ENCODE measurements at places on chromosomes 7 and 10.

GRCh38 chr7:116162254-116162653 lies 48.1 kb upstream of the TES start:
- DNase-seq: no peak

- no peak for DNase-seq
These were observed 147.5 kb upstream of the ASAH2 start for GRCh38 chr10:50398823-50399222.

DNA sequence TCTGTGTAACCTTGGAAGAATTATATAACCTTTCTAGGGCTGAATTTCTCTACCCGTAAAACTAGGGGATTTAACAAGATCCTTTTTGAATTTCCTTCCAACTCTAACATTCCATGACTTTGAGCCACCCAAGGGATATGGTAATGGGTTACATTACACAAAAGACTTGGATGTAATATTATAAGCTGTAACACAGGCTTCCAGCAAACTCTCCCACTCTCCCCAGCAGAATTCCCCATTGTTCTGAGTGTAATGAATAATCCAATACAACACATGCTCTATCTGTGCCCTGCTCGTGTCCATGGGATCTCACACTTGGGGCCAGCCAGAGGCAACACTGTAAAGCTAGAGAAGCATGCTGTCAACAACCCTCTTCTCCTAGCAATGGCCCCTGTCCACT lies 790.6 kb upstream of the AUTS2 start:
- DNase-seq: no peak

GRCh38 chr7:20402747-20403230 lies 72.1 kb downstream of the ITGB8 start:
- no peak for DNase-seq

- DNase-seq: no peak
These were observed 117.1 kb downstream of the LCOR start for GRCh38 chr10:96949039-96949683.

- no peak for DNase-seq
These were observed 475.7 kb downstream of the SUGCT start for GRCh38 chr7:40610461-40610860.

GRCh38 chr10:95605163-95605562 lies 44.0 kb upstream of the SORBS1 start:
- DNase-seq: no peak

DNA sequence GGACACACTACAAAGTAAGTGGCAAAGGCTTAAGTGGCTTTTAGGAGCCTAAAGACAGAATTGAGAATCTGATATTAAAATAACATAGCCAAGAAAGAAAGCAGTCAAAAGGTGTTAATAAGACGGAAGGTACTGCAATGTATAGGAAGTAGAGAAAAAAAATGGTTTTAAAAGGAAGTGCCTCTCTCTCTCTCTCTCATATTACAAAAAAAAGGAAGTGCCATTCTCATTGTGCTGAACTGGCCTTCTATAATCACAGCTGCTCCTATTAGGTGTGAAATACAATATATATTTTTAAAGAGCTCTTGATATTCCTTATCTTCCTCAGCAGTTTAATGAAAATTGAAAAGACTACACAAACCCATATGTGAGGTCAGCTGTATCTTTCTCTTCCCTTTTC lies 199.4 kb upstream of the NPVF start:
- DNase-seq: no peak

- DNase-seq: no peak
These were observed 78.8 kb downstream of the SLC25A40 start for GRCh38 chr7:87797395-87797794.

DNA sequence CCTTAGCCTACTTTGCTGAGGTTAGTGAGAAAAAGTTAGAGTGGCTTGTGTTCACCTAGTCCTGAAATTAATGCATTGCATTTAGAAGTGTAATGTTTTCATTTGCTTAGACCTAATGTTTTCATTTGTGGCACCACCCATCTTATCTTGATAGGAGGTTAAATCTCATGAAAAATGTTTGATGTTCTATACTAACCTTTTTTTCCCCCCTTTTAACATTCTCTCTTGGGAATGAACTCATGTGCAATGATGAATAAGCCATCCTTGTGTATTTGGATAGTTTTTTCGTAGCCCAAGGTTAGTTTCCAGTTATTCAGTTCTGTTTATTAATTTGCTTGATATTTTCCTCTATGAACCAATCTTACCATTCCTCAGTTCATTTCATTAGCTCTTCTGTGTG lies 2.8 kb downstream of the FHIP2A start:
- no peak for DNase-seq

GRCh38 chr10:101903827-101904550 lies 60.4 kb upstream of the KCNIP2 start:
- DNase-seq: no peak

DNA sequence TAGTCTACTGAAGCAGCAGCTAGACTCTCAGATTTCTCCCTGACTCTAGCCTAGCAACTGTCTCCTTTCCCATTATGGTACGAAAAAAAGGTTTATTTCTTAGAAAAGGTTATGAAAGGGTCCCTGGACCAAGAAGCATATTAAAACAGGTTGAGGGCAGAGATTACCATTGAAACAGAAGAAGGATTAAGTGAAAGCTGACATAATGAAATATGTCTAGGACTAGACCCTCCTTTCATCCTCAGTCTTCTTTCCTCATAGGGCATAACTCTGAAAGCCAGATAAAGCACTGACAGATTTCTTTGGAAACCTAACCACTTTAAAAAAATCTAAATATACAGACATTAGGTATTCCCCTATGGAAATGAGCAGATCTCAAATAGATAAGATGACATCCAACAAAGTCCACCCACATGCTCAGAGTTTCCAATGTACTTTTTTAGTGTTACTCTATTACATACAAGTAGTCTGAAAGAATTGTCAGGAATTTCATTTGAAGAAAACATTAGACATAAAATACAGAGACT lies 58.6 kb downstream of the JMJD1C start:
- DNase-seq: no peak

DNA sequence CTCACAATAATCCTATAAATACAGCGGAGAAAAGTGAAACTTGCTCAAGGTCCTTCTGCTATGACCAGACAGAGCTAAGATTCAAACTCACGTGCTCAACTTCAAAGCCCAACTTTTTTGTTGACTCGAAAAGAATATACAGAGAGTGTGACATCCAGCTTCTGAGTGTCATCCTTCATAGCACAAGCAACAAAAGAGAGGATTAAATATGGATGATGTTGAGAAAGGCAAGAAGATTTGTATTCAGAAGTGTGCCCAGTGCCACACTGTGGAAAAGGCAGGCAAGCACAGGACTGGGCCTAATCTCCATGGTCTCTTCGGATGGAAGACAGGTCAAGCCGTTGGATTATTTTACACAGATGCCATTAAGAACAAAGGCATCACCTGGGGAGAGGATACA lies 2.1 kb upstream of the FAM3C start:
- no peak for DNase-seq

- no peak for DNase-seq
These were observed 178.1 kb downstream of the CALN1 start for GRCh38 chr7:72234086-72234485.

DNA sequence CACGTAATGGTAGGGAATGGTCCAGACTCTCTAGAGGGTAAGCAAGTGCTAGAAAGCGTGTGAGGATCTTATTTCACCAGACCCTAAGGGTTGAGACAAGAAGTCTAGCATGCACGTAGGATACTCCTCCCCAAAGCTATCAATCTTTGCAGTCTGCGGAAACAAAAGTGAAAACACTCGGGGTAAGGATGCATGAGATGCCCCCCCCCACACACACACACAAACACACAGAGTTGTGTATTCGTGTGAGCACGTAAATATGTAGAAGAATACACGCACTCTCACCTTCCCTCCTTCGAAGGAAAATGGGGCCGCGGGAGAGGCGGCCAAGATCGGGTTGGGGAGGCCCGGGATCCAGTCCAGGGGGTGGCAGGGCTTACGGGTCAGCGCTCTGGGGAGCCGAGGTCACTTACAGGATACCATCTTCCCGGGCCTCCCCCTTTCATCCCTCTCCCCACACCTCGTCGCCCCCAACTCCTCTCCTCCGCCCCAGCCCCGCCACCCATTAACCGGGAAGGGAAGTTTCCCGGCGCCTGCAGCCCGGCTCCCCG lies 455 bp downstream of the CUL2 start:
- DNase-seq: no peak

DNA sequence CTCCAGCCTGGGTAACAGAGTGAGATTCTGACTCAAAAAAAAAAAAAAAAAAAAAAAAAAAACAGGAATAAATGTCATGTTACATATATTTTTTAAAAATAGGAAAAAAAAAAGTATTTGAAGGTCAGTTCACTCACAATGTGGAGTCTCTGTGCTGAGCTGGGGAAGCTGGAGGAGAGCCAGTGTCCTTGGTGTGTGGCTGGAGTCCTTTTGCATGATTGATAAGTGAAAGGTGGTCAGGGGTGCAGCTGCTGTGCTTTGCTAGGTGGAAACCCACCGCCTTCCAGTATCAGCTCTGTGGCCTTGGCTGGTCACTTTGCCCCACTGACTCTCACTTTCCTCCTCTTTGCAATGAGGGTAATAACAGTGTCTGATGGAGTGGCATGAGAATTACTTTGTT lies 101.9 kb downstream of the VWC2 start:
- DNase-seq: no peak

- no peak for DNase-seq
These were observed 30.0 kb downstream of the GTF2IRD1 start for GRCh38 chr7:74483402-74484336.

DNA sequence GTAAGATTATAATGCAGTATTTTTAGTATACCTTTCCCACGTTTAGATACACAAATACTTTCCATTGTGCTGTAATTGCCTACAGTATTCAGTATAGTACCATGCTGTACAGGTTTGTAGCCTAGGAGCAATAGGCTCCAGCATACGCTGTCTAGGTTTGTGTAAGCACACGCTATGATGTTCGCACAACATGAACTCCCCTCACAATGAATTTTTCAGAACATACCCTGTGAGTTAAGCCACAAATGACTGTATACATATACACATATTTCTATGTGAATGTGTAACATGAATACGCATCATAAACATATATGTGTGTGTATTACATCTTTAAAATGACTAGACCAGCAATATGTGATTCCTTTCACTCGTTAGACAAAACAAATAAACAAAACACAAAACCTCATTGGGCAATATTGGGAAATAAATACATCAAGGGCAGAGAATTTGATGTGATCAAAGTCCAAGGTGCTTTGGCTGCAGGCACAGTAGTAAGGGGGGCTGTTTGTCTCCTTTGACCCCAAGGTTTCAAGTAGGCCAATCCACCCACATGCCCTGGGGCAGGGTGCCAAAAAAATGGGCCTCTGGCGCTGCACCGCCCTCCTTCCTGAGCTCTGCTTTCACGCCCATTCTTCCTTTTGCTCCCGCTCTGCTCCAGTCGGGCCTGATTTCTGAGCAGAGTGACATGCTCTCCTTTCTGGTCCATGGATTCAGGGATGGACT lies 33.9 kb downstream of the CHN2 start:
- DNase-seq: no peak

GRCh38 chr7:100516135-100516812 lies 22.7 kb upstream of the AGFG2 start:
- peak; percentile 24 for DNase-seq

GRCh38 chr7:146393346-146393745 lies 276.7 kb downstream of the CNTNAP2 start:
- DNase-seq: no peak

GRCh38 chr7:935164-935873 lies 19.2 kb downstream of the ADAP1 start:
- no peak for DNase-seq

DNA sequence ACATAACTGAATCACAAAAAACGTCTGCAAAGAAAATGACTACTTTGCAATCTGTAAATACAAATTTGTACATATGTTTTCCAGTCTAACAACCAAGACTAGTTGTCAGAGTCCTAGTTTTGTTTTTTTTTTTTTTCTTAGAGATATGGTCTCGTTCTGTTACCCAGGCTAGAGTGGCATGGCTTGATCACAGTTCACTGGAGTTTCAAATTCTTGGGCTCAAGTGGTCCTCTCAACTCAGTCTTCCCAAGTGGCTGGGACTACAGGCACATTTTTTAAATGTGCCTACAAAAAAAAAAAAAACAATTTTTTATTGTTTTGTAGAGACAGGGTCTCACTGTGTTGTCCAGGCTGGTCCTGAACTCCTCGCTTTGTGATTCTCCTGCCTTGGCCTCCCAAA lies 70.8 kb downstream of the ORC5 start:
- no peak for DNase-seq

DNA sequence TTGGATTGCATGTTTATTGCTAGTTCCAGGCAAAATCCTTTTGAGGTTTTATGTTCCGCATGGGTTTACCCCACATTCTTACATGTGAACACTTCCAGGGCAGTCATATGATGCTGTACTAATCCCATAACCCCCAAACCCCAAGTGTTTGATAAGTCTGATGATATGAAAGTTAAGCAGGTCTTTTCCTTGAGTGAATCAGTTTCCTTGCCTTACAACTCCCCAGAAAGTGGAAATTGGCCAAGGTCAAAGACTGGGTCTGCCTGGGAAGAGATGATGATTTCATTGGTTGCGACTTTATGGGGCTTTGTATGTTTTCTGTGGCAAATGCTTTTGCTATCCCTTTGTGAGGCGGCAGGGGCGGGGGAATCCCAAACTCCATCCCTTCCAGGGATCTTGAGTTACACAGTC lies 24.7 kb downstream of the AFAP1L2 start:
- no peak for DNase-seq

GRCh38 chr7:114102131-114102530 lies 183.3 kb upstream of the PPP1R3A start:
- DNase-seq: no peak

GRCh38 chr10:61957806-61958205 lies 56.3 kb downstream of the ARID5B start:
- DNase-seq: no peak

DNA sequence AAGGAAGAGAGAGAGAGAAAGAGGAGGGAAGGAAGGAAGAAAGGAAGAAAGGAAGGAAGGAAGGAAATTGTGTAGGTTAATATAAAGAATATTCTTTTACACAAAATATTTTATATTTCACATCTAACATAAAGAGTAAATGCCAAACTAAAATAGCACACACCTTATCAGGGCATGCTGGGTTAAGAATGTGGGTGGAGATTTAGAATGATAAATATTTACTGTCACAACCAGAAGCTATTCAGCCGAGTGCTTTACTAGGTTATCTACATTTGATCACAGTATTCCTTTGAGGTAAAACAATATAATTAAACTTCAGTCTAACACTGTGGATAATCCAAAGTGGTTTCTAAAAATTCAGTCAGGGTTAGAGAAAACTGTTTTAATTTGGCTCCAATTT lies 103.3 kb downstream of the SEMA3A start:
- no peak for DNase-seq

DNA sequence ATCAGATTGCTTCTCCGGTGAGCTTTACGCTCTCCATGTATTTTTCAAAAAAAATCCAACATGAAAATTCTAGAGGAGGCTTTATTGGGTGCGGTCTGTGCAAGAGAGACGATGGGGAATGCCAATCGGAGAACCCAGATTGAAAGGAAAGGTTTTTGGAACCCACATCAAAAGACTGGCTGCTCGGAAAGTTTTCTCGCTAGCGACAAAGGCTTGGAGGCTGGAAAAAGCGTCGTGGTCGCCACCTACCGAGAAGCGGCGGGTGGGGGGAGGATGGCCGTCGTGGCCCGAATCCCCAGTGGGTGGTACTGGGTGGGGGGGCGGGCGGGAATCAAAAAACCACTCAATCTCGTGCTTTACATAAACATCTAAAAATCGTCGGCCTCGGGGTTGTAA lies 1.1 kb upstream of the GTF2I start:
- DNase-seq: no peak
